ENCODE measurements at places on chromosomes 16 and 17. TPM values are rescaled to one million over a fixed set of nuclear protein-coding genes. Genes with fewer than 3 reads are reported as not detected.
A peak's percentile ranks its signal among the peaks of the same experiment; 100 is the strongest.

Gene TSPAN10
- total RNA-seq = 11.5 TPM

Gene GNG13
- not detected for total RNA-seq

Gene PARD6A
- 2.4 TPM for total RNA-seq

Gene CCL22
- total RNA-seq = not detected

Gene CFDP1
- 37.7 TPM for total RNA-seq

Gene VMO1
- total RNA-seq = 0.29 TPM

Gene ASGR1
- 0.88 TPM for total RNA-seq

Gene NPIPA3
- total RNA-seq = 0.88 TPM

Gene CALB2
- total RNA-seq = 1.1 TPM

Gene CDH3
- total RNA-seq = 0.36 TPM

Gene SPIRE2
- total RNA-seq = 0.72 TPM

Gene CSH1
- not detected for total RNA-seq

- DNase-seq = no peak
Measured at GRCh38 chr16:383326-384051, 1.7 kb upstream of the PGAP6 start.

DNA sequence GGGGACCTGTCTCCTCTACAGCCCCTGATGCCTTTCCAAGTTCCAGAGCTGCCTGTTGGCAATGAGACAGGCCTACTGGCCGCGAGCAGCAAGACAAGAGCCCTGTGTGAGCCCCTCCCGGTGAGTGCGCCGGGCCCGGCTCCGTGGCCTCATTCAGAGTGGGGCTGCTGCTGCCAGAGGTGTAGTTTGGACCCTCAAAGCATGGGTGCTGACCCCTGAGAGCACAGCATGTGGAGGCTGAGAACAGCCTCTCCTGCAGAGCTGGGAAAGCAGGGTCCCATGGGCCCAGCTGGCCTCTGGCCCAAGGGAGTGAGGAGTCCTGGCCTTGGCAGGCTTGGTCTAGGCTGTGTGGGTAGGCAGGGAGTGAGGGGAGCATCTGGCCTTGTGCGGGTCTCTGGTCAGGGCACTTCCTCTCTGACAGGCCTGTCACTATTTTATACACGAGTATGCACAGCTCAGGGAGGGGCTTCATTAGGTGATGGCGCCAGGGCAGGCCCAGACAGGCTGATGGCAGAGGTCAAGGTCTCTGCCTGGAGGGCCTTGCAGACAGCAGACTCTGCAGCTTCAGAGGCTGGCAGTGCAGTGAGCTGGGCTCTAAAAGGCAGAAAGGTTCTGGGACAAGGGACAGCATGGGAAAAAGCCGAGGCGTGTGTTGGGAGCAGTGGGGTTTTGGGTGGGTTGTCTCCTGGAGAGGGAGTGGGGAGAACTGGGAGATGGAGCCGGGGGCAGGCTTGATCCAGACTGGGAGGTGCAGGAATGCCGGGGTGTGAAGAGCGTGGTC is 43.4 kb downstream of the ADCY7 start:
- DNase-seq = peak; percentile 83

- DNase-seq = no peak
Measured at GRCh38 chr16:15674571-15674970, 24.5 kb downstream of the NDE1 start.

GRCh38 chr17:74012465-74012864 is 191.0 kb upstream of the RPL38 start:
- no peak for DNase-seq

- no peak for DNase-seq
Measured at GRCh38 chr17:63842173-63842539, 329 bp downstream of the SMARCD2 start.

DNA sequence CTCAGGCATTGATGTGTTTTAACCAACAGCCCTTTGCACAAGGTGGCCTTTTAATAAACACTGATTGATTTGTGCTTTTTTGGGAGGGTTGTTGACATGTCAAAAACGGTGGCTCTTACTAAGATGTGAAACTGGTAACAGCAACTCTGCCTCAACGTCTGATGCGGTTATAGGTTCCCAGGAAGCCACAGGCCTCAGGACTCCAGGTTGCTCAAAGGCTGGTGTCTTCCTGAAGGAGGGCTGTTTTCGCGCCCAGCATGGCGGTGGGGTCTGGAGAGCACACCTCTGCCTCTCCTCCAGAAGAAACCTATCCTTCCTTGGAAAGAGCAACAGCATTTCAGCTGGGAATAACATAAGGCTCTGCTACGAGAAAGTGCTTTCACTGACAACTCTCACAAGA is 187.5 kb downstream of the IRF8 start:
- DNase-seq = no peak

DNA sequence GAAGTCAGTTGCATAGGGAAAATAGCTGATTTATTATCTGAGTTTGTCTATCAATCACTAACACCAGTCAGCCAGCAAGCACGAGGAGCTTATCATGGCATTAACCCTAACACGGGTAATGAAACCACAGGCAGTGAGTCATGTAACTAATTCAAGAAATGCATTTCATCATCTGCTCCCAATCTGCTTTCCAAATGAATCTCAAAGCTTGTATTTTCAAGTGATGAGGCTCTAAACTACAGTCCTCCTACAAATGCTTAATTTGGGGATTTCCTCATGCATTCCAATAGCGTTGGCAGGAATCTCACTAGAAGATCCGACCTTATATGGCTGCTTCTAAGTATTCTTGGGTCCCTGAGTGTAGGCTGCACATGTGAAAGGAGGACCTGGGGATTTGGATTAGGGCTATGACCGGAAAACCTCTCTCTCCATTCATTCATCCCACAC is 118.4 kb upstream of the HSBP1 start:
- peak; percentile 86 for DNase-seq

- peak; percentile 93 for DNase-seq
Measured at GRCh38 chr16:30011714-30012504, 1.1 kb upstream of the DOC2A start.

DNA sequence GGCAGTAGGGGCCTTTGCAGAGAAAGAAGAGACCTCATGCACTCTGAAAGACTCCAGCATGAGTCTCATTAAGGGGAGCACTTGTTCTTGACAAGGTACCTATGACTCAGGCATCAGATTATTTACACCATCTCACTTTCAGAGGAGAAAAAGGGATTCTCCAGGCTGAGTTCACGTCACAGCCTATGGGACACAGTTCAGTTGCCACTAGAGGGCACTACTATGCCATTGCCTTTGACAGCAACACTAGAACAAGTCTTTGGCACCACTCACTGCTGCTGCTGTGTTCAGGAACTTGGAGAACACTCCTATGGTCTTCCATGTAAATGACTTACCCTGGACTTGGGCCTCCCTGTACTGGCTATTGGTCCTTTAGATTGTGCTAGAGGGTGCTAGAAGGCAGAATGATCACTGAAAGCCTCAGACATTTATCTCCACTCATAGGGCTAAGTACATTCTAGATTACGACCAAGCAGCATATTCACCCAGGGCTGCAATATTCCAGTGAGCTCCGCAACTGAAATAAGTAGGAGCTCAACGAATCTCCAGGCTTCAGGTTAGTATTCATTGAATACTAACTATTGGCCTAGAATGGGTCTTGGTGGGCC is 225.1 kb upstream of the CA10 start:
- no peak for DNase-seq

GRCh38 chr16:71524566-71525553 is 1.4 kb upstream of the CHST4 start:
- peak; percentile 84 for DNase-seq

- peak; percentile 97 for DNase-seq
Measured at GRCh38 chr17:12789481-12790248, at the start of gene ARHGAP44. TSS of gene ARHGAP44 (plus strand) at chr17:12789498. CDS start at chr17:12789839, 341 bp downstream.

- DNase-seq = peak; percentile 61
Measured at GRCh38 chr17:79618383-79619067, 7.7 kb upstream of the RBFOX3 start.

- no peak for DNase-seq
Measured at GRCh38 chr17:68221786-68222185, 26.1 kb upstream of the AMZ2 start.

DNA sequence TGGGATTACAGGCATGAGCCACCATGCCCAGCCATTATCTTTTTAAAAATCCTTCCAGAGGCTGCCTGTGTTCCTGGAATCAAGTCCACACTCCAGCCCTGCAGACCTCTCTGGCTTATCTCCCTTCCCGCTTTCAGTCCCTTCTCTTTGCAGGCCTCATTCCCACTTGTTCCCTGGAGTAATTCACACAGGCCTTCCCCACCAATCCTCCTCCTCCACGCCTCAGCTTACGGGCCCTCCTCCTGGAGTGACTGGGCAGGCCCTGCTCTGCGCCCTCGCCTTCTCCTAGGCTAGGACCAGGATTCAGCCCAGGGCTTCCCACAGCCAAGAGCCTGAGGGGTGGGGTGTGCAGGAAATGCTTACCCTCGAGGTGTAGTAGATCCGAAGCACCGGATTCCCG is 2.8 kb downstream of the CDIPT start:
- DNase-seq = peak; percentile 62

DNA sequence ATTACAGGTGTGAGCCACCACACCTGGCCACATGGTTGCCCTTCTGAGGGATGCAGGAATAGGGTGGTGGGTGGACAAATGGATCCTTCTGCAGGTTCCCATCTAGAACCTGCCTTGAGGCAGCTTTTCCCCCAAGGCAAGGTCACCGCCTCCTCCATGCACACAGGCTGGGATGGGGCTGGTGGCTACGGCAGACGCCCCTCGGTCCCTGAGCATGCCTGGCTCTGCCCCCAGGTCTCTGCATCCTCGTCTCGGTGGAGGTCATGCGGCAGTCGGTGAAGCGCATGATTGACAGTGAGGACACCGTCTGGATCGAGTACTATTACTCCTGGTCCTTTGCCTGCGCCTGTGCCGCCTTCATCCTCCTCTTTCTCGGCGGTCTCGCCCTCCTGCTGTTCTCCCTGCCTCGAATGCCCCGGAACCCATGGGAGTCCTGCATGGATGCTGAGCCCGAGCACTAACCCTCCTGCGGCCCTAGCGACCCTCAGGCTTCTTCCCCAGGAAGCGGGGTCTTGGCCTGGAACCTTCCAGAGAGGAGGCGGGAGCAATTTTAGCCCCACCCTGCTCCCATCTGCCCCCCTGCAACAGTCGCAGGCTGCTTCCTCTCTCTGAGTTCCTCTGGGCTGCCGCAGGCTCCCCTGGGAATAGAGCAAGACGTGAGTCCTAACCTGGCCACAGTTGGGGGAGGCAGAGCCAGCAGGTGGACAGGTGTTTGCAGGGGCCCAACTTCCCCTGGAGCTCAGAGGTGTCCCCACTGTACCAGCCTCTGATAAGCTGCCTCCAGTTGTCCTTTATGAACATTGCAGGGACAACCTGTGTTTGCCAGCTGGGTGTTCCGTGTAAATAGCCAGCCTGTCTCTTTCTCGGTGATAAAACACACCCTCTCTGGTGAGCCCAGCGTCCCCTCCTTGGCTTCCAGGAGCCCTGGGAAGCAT is 11.7 kb downstream of the CACNG1 start:
- DNase-seq = no peak

- no peak for DNase-seq
Measured at GRCh38 chr17:60098578-60098977, 19.9 kb upstream of the HEATR6 start.

DNA sequence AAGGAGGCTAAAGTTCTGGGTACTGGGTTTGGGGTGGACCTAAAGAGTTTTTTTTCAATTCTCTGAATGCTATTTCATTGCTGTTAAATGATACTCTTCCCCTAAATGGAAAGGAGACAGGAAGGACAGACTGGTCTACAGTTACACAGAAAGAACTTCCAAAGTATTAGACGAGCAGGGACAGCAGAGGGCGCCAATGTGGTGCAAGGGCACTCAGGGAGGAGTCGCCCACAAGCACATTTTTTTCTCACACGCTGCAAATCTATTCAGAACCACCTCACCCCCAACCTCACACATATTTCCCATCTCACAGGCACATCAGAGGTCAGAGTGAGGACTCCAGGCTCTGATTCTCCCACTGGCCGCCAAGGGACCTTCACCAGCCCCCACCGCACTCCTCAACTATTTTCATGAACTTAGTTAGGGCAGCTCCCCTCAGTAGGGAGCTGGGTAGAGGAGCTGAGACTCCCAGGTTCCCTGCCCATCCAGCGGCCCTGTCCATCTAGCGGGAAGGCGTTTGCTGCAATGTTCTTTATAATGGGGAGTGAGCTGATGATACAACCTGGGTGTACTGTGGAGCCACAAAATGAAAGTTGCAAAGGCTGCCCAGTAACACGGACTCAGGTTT is 6.8 kb upstream of the CA4 start:
- peak; percentile 95 for DNase-seq

DNA sequence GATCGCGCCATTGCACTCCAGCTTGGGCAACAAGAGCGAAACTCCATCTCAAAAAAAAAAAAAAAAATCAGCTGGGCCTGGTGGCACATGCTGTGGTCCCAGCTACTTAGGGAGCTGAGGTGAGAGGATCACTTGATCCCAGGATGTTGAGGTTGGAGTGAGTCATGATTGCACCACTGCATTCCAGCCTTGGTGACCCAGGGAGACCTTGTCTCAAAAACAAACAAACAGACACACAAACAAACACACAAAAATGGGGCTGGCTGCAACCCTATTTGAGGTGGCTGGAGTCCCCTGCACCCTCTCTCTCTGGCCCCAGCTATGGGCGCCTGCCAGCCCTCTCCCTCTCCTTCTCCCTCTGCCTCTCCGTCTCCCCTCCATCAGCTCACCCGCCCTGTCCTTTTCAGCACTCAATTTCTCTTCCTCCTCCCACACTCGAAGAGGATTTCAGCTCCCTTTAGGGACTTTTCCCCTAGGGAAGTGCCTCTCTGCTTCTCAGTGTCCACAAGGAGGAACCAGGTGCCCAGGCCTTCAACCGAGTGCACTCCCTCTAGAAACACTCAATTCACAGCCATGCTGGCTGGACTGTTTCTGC is 17.5 kb upstream of the TFAP4 start:
- DNase-seq = peak; percentile 46

GRCh38 chr16:73126525-73126853 is 78.6 kb upstream of the ZFHX3 start:
- DNase-seq = no peak

DNA sequence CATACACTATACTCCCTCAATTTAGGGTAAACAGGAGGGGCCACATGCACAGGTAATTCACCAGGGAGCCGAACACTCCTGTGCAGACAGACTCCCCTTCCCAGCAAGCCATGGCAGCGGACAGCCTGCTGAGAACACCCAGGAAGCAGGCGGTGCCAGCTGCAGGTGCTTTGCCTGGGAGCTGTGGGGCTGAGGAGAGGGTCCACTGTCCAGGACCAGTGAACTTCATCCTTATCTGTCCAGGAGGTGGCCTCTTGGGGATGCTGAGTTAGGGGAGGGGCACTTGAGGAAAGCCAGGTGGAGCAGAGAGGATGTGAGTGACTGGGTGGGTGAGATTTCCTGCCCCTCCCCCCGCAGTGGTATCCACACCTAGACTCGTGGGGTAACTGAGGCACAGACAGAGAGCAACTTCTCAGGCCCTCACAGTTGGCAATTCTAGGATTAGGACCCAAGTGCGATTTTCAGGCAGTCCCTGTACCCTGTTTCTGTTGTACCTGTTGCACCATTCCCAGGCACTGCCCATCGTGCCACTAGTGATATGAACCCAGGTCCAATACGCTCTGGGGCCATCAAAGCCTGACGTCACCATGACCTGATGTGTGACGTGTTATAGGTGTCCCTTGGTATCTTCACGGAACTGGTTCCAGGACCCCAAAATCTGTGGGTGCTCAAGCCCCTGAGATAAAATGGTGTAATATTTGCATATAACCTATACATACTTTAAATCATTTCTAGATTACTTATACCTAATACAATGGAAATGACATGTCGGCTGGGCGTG is 1.2 kb downstream of the GRN start:
- DNase-seq = peak; percentile 62

Measured in osteoblast (primary cell).